Inflammatory macrophage treated with lipopolysaccharide for 4 hours (primary cell): ENCODE measurements at places on chromosomes 1 and 21.

- no peak for DNase-seq
Measured at GRCh38 chr1:192691041-192691440, 55.1 kb downstream of the RGS13 start.

- no peak for DNase-seq
Measured at GRCh38 chr1:7589774-7590425, 181.2 kb upstream of the VAMP3 start.

- DNase-seq, result no peak
Measured at GRCh38 chr1:66088787-66089186, 296.1 kb downstream of the PDE4B start.

DNA sequence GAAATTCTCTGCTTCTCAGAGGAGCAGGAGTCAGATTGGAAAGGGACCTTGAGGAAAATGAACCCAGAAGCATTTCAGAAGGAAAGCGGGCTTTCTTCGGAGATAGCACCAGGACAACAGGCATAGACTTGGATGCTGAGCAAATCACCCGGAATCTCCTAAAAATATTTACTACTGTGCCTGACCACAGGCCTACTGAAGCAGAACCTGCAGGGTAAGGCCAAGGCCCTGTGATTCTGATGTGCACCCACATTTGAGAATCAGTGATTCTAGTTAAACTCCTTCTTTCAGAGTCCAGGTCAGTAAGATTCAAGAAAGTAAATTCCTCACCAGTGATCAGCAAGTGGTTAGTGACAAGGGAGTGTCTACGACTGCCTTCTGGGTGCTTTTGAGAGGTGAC, 307.3 kb upstream of the DUSP10 start:
- DNase-seq, result no peak

- no peak for DNase-seq
Measured at GRCh38 chr21:44547656-44548331, 3.5 kb downstream of the KRTAP10-2 start.

GRCh38 chr1:179340918-179341317, 24.9 kb upstream of the AXDND1 start:
- peak; percentile 75 for DNase-seq

- DNase-seq, result peak; percentile 42
Measured at GRCh38 chr1:209705033-209705598, 470 bp downstream of the HSD11B1 start.

- DNase-seq, result no peak
Measured at GRCh38 chr1:18109756-18110597, 2.4 kb downstream of the IGSF21 start.

GRCh38 chr1:66642992-66643391, 109.0 kb downstream of the SGIP1 start:
- no peak for DNase-seq

GRCh38 chr1:98210064-98210463, 289.2 kb upstream of the DPYD start:
- DNase-seq, result no peak

GRCh38 chr1:19563324-19564097, 78.2 kb upstream of the CAPZB start:
- no peak for DNase-seq

GRCh38 chr21:31897311-31897710, 24.5 kb downstream of the HUNK start:
- no peak for DNase-seq

GRCh38 chr1:183807549-183808168, 2.7 kb downstream of the RGL1 start:
- peak; percentile 75 for DNase-seq

- DNase-seq, result no peak
Measured at GRCh38 chr1:152725261-152725660, 17.3 kb downstream of the LCE4A start.

- no peak for DNase-seq
Measured at GRCh38 chr1:168100315-168101002, 36.3 kb downstream of the GPR161 start.

GRCh38 chr1:168081373-168082007, 55.2 kb downstream of the GPR161 start:
- DNase-seq, result peak; percentile 98

- peak; percentile 64 for DNase-seq
Measured at GRCh38 chr1:108071601-108072000, 106.6 kb upstream of the VAV3 start.

GRCh38 chr1:156624814-156625435, 5.7 kb downstream of the HAPLN2 start:
- DNase-seq, result no peak

DNA sequence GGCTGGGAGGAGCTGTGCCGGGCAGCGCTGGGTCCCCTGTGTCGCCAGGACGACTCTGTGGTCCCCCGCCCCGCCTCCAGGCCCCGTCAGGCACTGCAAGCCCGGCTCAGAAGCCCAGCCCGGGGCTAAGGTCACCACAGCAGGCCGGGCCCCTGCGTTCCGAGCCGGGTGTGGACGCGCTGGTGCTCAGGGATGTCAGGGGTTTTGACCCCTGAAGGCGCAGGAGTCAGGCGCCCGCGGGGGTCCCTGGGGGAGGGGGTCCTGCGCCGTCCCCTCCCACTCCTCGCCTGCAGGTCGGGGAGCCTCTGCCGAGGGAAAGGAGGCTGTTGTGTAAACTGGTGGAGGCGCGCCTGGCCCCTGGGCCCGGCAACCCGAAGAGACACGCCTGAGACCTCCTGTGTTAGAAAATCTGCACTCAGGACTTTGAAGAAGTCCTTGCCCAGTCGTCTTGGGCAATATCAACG, 23.7 kb upstream of the TMEM54 start:
- no peak for DNase-seq

GRCh38 chr21:14836950-14837349, 227.8 kb downstream of the NRIP1 start:
- no peak for DNase-seq

- no peak for DNase-seq
Measured at GRCh38 chr1:103790172-103790571, 40.5 kb downstream of the AMY1C start.

GRCh38 chr1:106961646-106962045, 94.8 kb upstream of the PRMT6 start:
- DNase-seq, result no peak
